H7 (cell line): ENCODE measurements at places on chromosomes 16 and 17. TPM values are rescaled to one million over a fixed set of nuclear protein-coding genes. Genes with fewer than 3 reads are reported as not detected.

DNA sequence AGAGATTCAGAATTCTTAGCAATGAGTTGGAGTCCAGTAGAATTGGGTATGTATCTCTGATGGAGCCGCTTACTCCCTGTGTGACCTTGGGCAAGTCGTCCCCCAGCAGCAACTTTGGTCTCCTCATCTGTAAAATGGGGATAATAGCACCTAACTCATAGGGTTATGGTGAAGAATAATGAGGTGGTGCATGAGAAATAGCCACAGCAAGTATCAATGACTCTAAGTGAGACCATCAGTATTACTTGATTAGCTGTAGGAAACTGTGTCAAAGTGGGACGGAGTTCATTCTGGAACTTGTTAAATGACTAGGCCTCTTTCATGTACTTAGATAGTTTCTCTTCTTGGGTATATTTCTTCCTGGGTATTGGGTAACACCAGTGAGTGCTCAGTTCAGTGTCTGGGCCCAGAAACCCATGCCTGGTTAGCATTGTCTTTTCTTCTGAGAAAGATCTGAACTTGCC is 6.4 kb downstream of the PRKCB start:
- no peak for DNase-seq

- DNase-seq, result no peak
Observed at GRCh38 chr17:74784125-74784810, 8.1 kb upstream of the NAT9 start.

GRCh38 chr16:17817943-17818342 is 347.2 kb upstream of the XYLT1 start:
- DNase-seq, result no peak

GRCh38 chr17:74466111-74466827 is at the start of gene CD300A:
Gene CD300A, plus strand, starts transcription at chr17:74466634. Its CDS starts 70 bp downstream, at chr17:74466704.
- peak; percentile 82 for DNase-seq

DNA sequence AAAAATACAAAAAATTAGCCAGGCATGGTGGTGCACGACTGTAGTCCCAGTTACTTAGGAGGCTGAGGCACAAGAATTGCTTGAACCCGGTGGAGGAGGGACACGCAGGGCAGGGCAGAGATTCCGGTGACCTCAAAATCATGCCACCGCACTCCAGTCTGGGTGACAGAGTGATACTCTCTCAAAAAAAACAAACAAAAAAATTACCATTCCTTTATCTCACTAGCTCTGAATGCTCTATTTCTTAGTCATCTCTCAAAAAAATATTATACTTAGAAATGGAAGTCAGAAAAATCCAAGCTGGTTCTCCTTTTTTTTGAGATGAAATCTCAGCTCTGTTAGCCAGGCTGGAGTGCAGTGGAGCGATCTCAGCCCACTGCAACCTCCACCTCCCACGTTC is 40.8 kb downstream of the SPOP start:
- DNase-seq, result no peak

DNA sequence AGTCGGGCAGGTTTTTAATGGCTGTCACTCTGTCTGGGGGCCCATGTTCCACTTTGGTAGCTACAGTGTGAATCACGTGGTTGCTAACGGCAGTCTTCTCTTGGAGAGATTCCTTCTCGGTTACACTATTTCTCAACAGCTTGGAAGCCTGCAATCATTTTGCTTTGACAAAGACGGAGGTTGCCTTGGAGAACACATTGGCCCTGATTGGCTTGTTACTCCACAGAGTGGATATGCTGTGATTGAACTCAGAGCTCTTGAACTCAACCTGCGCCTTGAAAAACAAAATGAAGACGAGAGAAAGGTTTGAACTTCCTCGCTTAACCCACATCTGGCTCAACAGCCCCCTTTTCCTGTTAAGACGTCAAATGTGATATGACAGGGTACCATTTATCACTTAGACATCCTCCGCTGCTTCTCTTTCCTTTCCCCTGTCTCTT is 218.9 kb downstream of the MAF start:
- no peak for DNase-seq

- DNase-seq, result no peak
Observed at GRCh38 chr16:82636485-82636884, 9.7 kb downstream of the CDH13 start.

DNA sequence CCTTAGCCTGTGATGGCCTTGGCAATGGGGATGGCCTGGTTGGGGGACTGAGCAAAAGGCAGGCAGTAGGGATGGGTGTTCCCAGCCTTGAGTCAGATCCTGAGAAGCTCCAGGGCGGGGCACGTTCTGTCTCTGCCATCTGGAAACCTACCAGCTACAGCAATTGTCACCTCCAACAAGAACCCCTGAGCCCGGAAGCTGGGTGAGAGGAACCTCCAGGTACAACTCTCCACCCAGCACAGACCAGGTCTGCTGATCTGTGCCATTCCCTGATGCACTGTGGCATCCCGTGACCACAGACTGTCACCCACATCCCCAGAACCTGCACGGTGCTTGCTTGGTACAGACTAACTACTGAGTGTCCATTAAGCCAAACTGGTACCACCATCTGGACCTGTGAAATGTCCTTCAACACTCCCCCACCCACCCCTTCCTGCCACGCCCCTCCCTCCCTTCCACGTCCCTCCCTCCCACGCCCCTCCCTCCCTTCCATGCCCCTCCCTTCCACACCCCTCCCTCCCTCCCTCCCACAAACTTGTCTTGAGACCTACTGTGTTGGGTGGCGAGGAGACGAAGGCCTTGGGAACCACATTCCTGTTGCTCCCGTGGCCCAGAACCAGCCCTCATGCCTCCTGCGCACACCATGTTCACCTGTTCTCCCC is 16.6 kb downstream of the MYO15B start:
- no peak for DNase-seq

DNA sequence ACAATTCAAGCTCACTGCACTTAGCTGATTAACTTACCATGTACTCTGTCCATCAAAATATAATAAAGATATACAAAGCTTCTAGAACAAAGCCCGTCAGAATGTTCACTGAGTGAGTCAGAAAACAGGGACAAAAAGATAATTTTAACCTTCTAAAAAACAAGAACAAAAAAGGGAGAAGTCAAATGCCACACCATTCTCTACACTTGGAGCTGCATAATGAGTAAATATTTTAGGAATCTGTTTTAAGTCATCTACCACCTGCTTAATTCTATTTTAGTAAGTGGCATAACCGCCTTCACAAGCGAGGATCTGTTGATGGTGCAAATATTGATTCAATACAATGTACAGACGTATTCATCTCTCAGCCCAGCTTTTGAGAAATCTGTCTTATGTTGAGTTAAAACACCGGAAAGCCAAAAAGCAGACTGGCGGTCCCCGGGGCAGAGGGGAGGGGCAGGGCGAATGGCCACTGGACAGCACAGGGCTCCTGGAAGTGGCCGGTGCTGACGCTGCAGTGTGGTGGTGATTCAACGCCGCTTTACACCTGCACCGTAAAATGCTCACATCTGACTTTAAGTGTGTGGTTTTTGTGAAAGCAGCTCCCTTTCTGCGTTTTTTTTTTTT is 20.1 kb downstream of the RAB40B start:
- DNase-seq, result no peak

- DNase-seq, result peak; percentile 56
Observed at GRCh38 chr17:48148854-48149786, 41.6 kb downstream of the SNX11 start.

DNA sequence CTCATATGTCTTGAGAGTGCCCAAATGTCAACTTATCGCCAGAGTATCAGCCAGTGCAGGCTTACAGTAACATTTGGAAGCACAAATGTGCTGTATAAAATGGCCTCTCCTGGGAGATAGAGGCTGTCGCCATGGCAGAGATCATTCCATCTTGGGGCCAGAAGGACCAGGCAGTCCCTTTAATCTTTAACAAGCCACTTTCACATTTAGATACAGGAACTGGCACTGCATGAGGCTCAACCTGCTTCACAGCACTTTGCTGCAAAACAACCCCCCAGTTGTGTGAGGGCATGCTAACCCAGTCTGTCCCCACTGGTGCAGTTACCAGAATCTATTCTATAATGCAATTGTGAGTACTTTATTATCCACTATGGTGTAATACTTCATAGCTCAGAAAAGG is 4.7 kb upstream of the RFFL start:
- no peak for DNase-seq

DNA sequence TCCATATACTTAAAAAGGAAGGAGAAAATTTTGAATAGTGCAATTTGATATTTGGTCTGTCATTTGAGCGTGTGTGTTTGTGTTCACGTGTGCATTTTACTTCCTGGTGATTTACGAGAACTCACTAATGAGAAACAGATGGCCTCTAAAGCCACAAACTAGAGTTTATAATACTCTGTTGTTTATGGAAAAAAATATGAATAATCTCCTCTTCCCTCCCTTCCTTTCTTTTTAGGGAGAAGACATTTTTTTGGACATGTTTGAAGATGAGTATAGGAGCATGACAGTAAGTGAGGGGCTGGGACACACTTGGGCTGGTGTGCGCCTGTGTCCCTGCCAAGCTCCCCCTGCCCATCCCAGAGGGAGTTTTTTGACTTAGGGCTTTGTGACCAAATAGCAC is 102.7 kb downstream of the CLEC16A start:
- DNase-seq, result no peak

GRCh38 chr17:42623732-42624596 is 14.5 kb downstream of the TUBG1 start:
- DNase-seq, result no peak

GRCh38 chr17:17552351-17553216 is 38.9 kb downstream of the PEMT start:
- no peak for DNase-seq

DNA sequence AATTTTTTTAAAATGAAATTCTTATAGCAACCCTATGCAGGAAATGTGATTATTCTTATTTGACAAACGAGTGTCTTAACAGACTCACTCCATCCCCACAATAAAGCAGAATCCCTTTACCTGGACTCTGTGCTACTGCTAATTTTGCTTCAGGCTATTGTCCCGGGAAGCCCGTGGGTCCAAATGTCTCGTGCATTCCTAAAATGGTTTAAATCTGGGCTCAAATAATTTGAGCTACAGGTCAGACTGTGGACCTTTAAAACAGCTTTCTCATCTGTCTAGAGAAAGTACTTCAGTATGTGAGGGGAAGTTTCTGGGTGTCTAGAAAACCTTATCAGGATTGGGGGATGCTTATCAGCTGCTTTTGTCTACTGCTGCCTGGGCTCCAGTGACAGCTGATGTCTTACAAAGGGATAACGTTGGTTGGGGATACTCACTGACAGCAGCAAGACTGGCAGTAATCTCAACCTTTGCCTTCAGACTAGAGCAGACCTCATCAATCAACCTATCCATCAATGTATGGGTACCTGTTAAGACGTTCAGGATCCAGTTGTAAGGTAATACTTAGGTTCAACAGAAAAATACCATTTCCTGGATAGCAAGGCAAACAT is 197.9 kb upstream of the CDH11 start:
- no peak for DNase-seq

DNA sequence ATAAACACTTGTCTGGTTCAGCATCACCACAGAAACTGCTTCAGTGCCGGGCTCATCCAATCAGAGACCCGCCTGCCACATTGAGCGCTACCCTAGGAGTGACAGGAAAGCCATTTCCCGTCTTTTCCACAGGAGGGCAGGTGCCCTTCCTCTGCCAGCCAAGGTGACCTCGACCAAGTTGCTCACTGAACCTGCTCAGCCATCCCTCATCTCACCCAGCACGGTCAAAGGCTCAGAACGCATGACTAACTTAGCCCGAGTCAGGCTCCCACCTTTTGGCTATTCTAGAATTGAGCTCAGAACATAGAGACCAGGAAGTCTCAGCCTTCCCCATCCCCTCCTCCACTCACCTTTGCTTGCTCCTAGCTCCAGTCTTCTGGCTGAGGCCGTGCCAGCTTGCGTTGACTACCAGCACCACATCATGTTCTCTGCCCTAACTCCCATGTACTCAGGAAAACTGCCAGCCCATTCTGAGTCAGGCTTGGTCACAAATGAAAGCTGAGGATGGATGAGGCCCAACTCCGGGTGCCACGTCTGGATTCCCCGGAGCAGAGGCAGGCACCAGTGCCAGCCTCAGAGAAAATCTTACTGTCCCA is 15.6 kb downstream of the MRPS23 start:
- peak; percentile 75 for DNase-seq

GRCh38 chr16:49754495-49755312 is 101.2 kb downstream of the ZNF423 start:
- DNase-seq, result peak; percentile 75

- peak; percentile 45 for DNase-seq
Observed at GRCh38 chr17:81019563-81020442, 15.1 kb upstream of the BAIAP2 start.

GRCh38 chr17:9299695-9300094 is 275.9 kb downstream of the STX8 start:
- DNase-seq, result no peak

Gene SCGB1C2
- total RNA-seq, result not detected in 2 replicates

Gene MAP3K3
- 37.6 and 38.2 TPM in 2 replicates for total RNA-seq

Gene TMEM88
- total RNA-seq, result 7.2 and 27.0 TPM in 2 replicates

Gene EPX
- not detected in 2 replicates for total RNA-seq
